LoVo (cell line): ENCODE measurements at places on chromosomes 13 and 19.

DNA sequence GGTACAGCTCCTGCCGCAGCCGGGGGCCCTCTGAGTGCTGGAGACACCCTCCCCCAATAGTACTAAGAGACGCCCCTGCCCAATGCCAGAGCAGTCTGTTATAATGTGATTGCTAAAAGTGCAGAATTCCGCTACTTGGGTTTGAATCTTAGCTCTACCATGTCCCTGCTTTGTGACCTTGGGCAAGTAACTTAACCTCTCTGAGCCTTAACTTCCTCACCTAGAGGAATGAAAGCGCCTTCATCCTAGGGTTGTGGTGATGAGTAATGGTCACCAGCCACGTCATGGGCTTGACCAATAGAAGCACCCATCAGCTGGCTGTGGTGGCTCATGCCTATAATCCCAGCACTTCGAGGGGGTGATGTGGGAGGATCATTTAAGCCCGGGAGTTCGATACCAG is 6.5 kb downstream of the PLEKHG2 start:
- no peak for DNase-seq

GRCh38 chr13:42821437-42821836 is 40.1 kb downstream of the FAM216B start:
- DNase-seq, result no peak

DNA sequence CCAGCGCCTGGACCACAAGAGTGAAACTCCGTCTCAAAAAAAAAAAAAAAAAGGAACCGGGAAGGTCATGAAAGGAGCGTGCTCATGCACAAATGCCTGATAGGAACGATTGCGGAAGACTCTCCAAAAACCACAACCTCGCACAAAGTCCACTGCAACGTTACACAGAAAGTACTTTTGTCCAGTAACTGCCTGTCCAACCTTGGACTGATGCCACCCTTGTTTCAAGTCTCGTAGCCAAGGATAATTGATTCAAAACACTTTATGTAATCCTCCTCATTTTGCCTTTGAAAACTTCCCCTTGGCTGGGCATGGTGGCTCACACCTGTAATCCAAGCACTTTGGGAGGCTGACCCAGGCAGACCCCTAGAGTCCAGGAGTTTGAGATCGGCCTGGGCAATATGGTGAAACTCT is 13.7 kb downstream of the LGALS7 start:
- no peak for DNase-seq

DNA sequence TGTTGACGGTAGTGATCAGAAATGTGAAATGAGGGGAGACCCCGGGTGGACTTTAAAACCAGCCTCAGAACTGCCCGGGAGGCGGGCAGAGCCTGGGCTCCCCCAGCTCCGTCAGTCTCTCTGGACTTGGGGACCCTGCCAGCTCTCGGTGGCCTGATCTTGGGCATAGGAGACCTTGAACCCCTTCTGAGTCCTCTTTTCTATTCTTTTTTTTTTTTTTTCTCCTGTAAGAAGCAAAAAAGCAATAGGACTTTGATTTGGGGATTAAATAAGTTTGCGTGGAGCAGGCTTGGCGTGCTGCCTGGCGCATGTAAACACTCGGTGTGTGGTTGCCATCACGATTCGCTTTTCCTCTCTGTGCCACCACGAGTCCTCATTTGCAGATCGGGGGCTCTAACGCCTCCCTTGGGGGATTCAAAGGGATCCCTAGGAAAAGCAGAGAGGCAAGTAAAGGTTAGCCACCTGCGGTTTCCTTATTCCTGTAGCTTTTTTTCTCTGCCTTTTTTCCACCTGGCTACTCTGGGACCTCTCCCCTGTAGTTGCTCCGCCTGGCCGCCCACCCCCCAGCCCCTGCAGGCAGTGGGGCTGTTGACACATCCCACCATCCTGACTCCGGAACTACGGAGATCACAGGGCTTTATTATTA is 1.3 kb downstream of the SAFB start:
- no peak for DNase-seq

GRCh38 chr19:3463714-3464586 is 16.4 kb downstream of the SMIM24 start:
- DNase-seq, result no peak

- no peak for DNase-seq
Measured at GRCh38 chr13:91580749-91581148, 182.3 kb downstream of the GPC5 start.

- no peak for DNase-seq
Measured at GRCh38 chr19:57210381-57210780, 19.1 kb downstream of the ZNF264 start.

GRCh38 chr13:40137400-40137799 is 481.9 kb downstream of the COG6 start:
- DNase-seq, result no peak

DNA sequence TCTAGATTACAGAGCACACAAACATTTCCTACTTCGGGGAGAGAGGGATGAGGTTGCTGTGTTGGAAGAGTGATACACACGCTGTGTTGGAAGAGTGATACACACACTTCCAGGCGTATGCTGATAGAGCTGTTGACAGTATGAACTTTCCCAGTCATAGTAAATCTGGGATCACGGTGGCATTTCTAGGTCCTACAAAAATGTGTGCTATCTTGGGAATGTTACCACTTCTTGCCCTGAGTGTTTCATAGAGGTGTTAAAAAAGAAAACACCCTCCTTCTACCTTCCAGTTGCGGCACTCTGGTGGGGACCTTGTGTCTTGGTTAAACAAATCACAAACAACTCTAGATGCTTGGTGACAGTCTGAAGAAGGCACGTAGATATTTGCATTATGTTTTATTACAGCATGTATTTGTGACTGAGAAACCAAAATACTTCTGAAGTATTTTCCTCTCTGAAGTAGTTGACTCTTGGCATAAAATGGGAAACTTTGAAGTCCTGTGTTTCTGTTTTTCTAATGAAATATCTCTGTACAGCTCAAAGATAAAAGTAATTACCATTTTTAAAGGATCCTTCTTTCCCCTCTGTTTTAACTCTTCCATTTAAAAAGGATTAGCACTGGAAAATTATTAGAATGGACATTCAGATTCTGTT is 52.5 kb downstream of the ARHGAP35 start:
- no peak for DNase-seq

DNA sequence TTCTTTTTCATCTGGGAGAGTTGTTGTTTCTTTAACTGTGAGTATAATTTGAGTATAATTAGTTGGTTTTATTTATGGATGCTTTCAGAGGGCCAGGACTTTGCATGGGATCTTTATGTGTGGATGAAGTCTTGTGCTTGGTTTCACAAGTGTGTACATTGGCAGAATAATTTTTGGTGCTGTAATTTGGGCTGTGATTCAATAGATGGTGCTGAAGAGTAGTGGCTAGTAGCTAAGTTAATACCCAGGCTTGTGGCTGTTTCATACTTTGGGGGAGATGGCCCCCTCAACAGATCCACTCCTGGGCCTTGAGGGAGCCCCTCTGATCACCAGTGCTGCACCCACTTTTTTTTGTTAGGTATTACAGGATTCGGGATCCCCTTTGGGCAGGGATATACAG is 1142.4 kb downstream of the SLITRK1 start:
- DNase-seq, result no peak

GRCh38 chr19:7554990-7555864 is 19.7 kb downstream of the PNPLA6 start:
- DNase-seq, result no peak

DNA sequence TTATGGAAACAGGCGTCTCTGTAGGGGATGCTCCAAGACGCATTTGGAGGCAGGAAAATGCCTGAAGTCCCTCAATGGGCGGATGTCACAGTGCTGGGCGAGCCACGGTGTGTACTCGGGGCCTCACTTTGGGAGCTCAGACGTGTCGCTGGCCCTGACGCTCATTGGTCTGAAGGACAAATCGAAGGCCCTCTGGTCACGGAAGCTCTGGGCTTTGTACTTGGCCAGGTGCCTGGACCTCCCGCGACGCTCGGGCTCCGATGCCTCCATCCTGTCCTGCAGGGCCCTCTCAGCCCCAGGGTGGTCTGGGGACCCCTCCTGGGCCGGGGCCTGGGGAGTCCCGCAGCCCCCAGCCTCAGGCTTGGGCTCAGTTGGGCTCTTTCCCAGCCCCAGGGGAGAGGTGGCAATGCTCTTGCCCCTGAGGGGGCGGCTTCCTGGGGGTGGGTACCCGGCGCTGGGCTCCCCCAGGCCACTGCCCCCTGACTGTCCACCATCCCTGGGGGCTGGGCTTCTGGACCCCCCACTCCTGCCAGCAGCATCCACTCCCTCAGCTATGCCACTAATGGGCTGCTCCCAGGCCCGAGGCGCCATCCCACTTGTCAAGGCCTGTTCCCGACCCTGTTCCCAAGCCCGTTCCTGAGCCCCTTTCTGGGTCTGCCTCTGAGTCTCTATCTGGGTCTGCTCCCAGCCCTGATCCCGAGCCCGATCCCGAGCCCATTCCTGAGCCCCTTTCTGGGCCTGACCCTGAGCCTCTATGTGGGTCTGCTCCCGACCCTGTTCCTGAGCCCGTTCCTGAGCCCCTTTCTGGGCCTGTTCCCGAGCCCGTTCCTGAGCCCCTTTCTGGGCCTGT is 39.5 kb upstream of the GRTP1 start:
- DNase-seq, result no peak

GRCh38 chr19:13033244-13033643 is 38.0 kb downstream of the NFIX start:
- DNase-seq, result no peak

GRCh38 chr19:39402346-39403300 is 4.0 kb upstream of the ZFP36 start:
- peak; percentile 69 for DNase-seq

- DNase-seq, result no peak
Measured at GRCh38 chr13:94660695-94661326, 51.5 kb downstream of the SOX21 start.

DNA sequence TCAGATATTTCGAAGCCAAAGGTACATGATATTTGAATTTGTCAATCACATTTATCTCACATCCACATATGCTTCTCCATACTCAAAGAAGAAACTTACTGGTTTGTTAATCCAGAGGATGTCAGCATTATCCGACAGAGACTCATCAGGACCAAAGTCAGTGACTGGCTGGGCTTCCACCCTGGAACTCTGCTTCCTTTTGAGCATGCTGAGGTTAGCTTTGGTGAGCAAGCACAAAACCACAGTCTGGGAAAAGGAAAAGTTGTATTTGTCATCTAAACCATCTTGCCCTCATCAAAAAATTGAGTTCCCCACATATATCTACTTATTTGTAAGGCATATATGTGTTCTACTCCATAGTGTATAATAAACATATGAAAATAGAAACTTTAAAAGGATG is 17.4 kb downstream of the NALCN start:
- no peak for DNase-seq

- DNase-seq, result no peak
Measured at GRCh38 chr19:29277102-29277501, 64.2 kb upstream of the UQCRFS1 start.

- no peak for DNase-seq
Measured at GRCh38 chr19:13887517-13887916, 10.6 kb downstream of the NANOS3 start.

- peak; percentile 76 for DNase-seq
Measured at GRCh38 chr13:44368599-44369368, 4.8 kb upstream of the SERP2 start.

- no peak for DNase-seq
Measured at GRCh38 chr13:42614436-42615035, 40.6 kb downstream of the TNFSF11 start.

DNA sequence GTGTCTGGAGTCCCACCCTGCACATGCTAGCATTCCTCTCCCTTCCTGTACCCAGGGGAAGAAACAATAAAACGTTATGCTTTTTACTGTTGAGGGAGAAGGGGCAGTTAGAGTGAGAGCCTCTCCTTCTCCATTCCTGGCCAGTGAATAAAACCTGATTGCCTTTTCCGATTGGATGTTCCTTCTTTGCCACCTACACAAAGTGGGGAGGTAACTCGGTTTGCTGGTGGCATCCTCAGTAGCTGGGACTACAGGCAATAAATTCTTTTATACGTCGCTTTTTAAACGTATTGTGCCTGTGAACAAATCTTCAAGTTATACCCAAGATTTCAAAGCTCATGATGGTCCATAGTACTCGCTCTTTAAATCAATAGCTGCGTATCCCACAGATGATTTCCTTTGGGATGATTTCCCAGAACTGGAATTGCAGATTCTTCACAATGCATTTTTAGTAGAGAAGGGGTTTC is 660 bp upstream of the MVB12A start:
- DNase-seq, result peak; percentile 15

- no peak for DNase-seq
Measured at GRCh38 chr19:41373993-41374392, 2.3 kb upstream of the TMEM91 start.

DNA sequence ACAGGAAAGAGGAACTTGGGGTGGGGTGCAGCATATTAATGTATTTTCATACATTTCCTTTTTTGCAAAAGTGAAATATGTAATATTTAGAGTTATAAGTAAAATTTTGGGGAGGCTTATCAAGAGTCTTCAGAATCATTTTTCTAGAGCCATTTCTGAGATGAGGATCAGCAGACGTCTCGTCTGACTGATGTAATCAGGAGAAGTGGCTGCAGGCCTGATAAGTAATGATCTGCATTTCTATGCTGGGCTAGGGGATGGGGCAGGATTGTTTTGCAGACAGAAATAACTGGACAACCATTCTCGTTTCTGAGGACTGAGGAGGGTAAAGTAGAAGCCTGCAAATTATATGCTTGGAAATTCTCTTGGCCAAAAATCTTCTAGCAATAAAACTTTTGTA is 89.2 kb upstream of the ARGLU1 start:
- DNase-seq, result no peak

DNA sequence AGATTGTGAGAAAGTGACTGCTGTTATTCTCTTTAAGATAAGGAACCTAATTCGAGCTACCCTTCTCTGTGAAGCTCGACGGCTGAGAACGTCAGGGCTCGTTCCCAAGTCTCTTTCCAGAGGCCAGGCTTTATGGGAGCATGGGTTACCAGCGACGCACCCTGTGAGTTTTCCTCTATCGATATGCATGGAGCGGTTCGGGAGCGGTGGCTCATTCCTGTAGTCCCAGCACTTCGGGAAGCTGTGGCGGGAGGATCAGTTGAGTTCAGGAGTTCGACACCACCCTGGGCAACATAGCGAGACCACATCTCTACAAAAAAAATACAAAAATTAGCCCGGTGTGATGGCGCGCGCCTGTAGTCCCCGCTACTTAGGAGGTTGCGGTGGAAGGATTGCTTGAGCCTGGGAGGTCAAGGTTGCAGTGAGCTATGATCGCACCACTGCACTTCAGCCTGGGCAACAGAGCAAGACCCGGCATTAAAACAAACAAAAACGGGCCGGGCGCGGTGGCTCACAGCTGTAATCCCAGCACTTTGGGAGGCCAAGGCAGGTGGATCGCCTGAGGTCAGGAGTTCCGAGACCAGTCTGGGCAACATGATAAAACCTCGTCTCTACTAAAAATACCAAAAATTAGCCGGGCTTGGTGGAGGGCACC is 681 bp upstream of the ZNF606 start:
- no peak for DNase-seq

DNA sequence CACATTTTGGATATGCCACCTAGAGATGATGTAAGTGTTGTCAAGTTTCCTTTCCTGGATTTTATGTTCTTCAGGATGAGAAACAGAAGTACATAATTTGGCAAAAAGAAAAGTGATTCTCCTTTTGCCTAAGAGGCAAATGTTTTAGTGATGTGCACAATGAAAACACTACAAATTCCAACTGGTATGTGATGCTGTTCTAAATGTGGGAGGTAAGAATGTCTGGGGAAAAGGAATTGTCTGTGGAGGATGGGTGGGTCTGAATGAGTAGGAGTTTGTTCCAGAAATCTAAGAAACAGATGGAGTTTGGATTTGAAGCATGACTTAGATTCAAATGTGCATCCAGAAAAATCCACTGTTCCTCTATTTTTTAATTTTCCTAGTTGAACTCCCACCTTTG is 473.6 kb upstream of the SPRY2 start:
- DNase-seq, result no peak

GRCh38 chr19:29401712-29402421 is 123.9 kb upstream of the VSTM2B start:
- no peak for DNase-seq

- DNase-seq, result no peak
Measured at GRCh38 chr13:77516342-77516789, 19.1 kb upstream of the SCEL start.
